ENCODE measurements at places on chromosomes 6 and 20. TPM values are rescaled to one million over a fixed set of nuclear protein-coding genes. Genes with fewer than 3 reads are reported as not detected.

DNA sequence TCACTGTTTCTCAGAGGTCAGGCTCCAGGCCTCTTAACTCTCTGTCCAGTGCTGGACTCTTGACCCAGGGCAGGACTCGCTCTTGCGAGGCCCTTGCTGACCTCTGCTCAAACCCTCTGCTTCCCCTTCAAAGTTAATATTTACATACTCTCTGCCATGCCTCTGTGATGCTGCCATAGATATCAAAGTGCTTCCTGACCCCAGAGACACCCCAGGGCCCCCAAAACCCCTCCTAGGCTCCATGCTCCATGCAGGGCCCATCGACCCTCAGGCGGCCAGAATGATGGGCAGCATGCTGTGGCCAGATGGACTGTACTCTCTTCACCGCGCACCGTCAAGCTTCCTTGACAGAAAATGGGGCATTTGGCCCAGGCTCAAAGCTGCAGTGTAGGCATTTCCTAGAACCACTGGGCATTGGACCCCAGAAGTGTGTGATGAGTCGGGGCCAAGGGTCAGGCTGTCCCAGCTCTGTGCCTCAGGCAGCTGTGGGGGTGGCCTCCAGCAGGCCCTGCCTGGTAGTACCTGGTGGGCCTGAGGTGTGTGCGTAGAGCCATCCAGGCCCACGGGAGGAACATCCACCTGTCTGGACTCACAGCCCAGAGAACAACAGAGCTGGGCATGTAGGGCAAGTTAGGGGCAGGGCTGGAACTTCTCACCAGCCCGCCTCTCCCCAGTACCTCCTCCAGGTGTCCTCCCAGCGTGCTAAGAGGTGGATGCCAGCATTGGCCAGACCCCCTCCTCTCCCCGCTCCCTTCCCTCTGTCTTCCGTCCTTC, 142.8 kb downstream of the VEGFA start:
- no peak for DNase-seq

- no peak for DNase-seq
These were observed 14.4 kb downstream of the FOXP4 start for GRCh38 chr6:41560431-41561192.

Gene ANKRD66
- total RNA-seq = not detected

- DNase-seq = no peak
These were observed 748.2 kb upstream of the NRSN1 start for GRCh38 chr6:23377830-23378229.

DNA sequence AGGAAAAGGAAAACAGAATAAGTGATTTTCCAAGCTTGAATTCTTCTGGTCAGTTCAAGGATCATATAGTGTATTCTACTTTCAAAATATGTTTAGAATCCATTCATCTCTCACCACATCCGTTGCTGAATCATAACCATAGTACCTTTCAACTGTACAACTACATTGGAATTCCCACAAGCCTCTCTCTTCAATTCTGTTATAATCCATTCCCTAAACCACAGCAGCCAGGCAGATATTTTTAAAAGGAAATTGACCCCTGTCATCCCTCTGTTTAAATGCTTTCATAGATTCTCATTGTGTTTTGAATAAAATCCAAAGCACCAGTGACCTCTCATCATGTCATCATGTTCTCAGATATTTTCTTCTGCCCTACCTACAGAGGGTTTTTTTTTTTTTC, 412.7 kb downstream of the GRIK2 start:
- no peak for DNase-seq

- no peak for DNase-seq
These were observed 279.1 kb downstream of the UTRN start for GRCh38 chr6:144564202-144564601.

Gene EPPIN
- not detected for total RNA-seq

DNA sequence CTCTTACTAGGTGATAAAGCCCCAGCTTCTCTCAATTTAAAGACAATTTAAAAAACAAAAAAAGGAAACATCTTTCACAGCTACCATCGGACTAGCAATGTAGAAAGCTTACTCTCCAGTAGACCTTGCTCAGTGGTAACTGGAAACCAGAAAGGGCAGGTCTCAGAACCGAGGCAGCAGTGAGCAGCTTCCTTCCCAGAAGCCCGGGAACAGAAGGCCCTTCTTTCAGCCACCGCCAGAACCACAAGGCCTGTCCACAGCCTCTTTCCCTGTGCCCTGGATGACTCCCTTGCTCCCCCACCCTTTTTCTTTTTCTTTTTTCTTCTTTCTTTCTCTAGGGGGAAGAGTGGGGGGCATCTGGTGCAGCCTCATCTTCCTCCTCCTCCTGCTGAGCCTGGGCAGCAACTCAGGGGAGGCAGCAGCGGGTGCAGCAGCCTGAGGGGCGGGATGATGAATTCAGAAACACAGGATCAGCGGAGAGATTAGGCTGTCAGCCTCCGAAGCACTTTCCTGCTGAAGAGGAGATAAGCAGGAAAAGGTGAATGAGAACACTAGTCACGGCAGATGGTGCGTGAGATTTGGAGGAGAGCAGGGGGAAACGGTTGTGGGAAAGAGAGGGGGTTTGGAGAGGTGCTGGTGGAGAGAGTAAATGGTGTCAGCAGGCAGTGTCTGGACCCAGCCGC, 158.5 kb downstream of the ID4 start:
- DNase-seq = no peak

GRCh38 chr6:90421666-90422065, 125.0 kb upstream of the BACH2 start:
- no peak for DNase-seq

Gene KHDRBS2
- not detected for total RNA-seq

Gene FAXC
- 3.1 TPM for total RNA-seq

Gene ZFP57
- not detected for total RNA-seq

Gene RAE1
- 24.7 TPM for total RNA-seq

GRCh38 chr20:37970856-37971245, 62.4 kb downstream of the TTI1 start:
- no peak for DNase-seq

GRCh38 chr20:49674383-49675352, 39.0 kb downstream of the B4GALT5 start:
- DNase-seq = no peak

DNA sequence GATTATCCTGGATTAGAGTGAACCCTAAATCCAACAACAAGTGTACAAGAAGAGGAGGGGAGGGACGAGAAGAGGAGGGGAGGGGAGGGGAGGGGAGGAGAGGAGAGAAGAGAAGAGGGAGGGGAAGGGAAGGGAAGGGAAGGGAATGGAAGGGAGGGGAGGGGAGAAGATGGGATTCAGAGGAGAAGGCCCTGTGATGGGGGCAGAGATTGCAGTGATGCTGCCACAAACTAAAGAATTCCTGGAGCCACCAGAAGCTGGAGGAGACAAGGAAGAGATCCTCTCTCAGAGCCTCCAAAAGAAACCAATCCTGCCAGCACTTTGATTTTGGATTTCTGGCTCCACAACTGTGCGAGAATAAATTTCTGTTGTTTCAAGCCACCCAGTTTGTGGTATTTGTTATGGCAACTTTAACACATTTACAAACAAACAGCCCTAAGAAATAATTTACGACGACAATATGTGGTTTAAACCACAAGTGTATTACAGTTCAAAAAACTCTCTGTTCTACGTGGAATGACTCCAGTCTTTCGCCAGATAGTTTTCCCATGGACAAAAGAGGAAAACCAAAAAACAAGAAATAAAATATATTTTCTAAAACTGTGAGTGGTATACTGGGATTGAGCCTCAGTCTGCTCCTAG, 235.4 kb downstream of the HDGFL1 start:
- DNase-seq = no peak

Gene TREM1
- not detected for total RNA-seq

Gene FAM217A
- not detected for total RNA-seq

Gene HSPA1L
- total RNA-seq = 1.1 TPM

Gene ETV7
- total RNA-seq = 0.24 TPM

DNA sequence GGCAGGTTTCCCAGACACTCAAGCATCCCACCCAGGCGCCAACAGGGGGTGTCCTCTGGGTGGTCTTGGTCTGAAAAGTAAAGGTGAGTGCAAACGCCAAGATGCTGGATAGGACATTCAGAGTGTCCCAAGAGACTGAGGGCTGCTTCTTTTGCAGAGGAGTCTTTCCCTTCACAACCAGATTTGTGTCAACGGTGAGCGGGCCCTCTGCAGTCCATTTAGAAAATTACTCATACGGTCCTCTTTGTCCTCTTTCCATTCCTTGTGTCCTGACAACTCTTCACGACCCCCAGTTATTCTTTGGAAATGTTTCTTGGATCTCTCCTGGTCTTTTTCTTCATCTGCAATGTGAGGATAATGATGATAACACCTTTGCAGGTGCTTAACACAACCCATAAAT, 257.8 kb downstream of the CDC5L start:
- no peak for DNase-seq

Gene KCNK15
- total RNA-seq = 17.5 TPM

All from osteocyte (in vitro differentiated cells).